ENCODE measurements at places on chromosomes 6 and 20.

- DNase-seq, result no peak
Measured at GRCh38 chr6:88662163-88662580, 301.2 kb downstream of the RNGTT start.

- DNase-seq, result no peak
Measured at GRCh38 chr20:62886709-62887058, 25.1 kb upstream of the TCFL5 start.

DNA sequence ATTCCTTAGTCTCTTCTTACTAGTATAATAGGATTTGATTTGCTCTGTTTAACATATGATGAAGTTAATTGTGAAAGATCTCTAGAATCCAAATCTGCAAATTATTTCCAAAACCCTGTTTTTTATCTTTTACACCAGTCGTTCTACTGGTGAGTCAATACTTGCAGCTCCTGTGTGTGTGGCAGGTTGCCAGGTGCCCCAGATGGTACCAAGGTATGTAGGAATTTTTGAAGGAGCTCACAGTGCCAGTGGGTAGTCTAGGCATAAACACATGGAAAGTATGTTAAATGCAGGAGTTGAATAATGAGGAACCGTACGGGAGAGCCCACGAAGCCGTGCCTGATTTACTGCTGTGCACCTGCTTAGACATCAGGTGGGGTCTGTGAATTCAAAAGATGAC is 192.2 kb downstream of the FARS2 start:
- DNase-seq, result no peak

DNA sequence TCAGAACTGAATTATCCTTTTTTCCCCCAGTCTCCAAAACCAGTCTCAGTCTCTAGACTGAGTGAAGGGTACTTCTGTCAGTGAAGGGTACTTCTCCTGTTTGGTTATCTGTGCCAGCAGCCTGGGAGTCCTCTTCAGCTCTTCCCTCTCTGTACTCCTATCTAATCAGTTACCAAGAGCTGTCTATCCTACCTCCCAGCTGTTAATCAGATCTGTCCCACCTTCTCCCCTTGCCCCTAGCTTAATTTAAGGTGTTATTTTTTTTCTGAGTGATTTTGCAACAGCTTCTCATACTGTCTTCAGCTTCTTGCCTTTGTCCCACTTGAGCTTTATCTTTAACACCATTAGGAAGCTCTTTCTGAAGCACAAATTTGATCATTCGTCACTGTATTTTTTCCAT is 491.9 kb upstream of the SOX4 start:
- DNase-seq, result no peak

- no peak for DNase-seq
Measured at GRCh38 chr6:106097411-106098231, 11.5 kb downstream of the PRDM1 start.

- DNase-seq, result no peak
Measured at GRCh38 chr6:27143474-27144026, 104.0 kb upstream of the PRSS16 start.

DNA sequence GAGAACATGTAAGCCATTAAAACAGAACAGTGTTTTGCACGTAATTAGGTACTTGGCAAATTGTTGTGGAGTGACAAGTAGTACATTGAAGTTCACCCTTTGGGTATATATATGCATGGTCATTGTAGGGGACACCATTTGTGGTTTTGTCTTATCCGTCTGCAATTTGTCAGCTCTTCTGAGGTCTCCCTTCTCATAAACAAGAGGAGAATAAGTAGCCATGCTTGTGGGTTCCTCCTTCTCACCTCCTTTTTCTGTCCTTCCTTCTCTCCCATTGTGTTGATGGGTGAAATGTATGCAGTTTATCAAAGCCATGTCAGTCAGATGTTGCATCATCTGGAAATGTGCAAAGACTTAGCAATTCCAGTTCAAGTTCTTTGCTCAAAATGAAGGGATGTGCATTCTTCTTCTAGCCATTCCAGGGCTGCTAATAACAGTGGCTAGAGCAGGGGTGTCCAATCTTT is 70.9 kb downstream of the QKI start:
- no peak for DNase-seq

DNA sequence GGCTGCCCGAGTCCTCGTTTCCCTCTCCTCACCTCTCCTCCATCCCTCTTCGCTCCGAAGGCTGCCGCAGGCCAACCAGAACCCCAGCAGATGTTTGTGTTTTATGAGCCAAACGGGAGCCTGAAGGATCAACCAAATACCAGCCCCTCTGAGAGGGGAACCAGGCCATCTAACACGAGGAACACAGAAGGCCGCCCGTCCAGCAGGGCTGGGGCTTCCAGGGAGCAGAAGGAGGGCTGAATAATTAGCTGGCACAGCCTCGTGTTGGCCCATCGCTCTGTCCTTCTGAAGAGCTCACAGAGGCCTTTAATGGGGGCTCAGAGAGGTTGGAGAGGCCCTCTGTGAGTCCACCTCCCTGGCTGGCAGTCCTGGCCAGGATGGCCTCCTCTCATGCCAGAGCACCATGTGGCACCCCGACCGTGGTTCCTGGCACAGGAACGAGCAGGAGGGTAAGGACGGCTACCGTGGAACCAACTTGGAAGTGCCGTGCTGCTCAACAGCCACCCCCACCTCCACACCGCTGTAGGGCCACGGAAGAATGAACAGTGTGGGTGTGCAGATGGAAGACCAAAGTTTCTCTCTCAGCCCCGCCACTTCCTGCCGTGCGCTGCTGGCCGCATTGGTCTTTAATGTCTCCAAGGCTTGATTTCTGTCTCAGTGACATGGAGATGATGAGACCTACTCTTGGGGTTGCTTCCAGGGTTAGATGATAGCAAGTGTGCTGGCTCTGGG is 155.2 kb downstream of the SCML4 start:
- no peak for DNase-seq

DNA sequence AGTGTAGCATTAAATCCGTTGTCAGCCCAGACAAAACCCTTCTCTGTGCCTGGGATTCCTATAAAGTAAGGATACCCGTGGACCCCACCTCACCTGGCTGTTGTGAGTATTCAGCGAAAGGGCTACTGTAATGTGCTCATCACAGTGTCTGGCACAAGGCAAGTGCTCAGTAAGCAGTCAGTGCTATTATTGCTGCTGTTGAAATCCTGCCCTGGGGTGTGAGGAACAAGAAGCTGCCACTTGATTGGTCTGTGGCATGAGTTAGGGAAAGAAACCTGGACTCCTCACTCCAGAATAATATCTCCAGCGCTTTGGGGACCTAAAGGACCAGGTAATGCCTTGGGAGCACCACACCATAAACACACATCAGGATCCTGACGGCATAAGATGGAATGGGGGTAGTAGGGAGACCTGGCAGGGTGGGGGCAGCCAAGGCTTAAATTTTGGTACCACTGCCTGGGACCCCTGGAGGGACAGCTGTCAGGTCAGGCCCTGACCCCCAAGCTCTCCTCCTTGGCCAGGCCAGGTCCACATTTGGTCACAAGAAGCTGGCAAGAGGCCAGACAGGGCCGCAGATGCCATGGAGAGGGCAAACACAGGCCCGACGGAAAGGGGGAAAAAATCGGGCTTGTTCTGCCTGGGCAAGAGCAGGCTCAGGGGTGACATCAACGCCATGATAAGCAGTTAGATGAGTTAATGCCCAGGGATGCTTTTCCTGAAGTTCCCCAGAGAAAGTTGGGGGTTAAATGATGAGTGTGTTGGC is 66.5 kb downstream of the MRPL14 start:
- no peak for DNase-seq

- no peak for DNase-seq
Measured at GRCh38 chr6:19734519-19734918, 102.7 kb upstream of the ID4 start.

DNA sequence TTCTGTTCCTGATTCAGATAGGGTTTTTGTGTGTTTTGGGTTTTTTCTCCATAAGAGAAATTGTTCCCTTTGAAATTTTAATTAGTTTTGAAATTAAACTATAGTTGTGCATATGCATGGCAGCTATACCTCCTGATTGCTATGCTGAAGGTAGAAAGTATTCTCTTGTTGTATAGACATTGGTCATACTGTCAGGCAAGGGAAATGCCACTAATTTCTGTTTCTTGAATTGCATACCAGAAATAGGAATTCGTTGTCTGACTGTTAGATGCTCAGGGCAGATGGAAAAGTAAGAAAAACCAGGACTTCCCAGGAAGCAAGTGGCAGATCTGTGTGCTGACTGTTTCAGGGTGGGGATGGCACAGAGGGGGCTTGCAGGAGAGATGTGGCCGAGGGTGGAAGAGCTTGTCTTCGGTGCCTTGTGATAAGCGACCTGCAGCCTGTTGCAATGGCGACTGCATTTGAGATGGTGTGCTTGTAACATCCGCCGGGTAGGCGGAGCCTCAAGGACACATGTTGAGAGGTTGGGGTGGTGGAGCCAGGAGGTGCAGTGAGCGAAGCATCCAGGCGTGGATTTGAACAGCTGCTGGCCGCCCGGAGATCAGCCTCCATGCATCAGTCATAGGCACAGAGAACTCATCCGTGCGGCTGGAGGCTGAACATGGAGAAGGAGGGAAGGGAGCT is 42.8 kb downstream of the RREB1 start:
- DNase-seq, result no peak

GRCh38 chr20:62018437-62019143 is 47.1 kb downstream of the TAF4 start:
- no peak for DNase-seq

GRCh38 chr6:155050311-155050710 is 55.2 kb downstream of the TIAM2 start:
- no peak for DNase-seq

DNA sequence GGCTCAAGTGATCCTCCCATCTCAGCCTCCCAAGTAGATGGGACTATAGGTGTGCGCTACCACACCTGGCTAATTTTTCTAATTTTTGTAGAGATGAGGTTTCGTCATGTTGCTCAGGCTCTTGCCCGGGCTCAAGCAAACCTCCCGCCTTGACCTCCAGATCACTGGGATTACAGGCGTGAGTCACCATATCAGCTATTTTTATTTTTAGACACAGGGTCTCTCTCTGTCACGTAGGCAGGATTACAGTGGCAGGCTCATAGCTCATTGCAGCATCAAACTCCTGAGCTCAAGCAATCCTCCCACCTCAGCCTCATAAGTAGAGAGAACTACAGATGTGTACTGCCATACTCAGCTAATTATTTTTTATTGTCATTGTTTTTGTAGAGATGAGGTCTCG is 41.7 kb downstream of the SLC23A2 start:
- no peak for DNase-seq

GRCh38 chr6:1009103-1009502 is 302.8 kb upstream of the FOXQ1 start:
- no peak for DNase-seq

GRCh38 chr20:51154708-51155690 is 132.1 kb upstream of the KCNG1 start:
- DNase-seq, result no peak

DNA sequence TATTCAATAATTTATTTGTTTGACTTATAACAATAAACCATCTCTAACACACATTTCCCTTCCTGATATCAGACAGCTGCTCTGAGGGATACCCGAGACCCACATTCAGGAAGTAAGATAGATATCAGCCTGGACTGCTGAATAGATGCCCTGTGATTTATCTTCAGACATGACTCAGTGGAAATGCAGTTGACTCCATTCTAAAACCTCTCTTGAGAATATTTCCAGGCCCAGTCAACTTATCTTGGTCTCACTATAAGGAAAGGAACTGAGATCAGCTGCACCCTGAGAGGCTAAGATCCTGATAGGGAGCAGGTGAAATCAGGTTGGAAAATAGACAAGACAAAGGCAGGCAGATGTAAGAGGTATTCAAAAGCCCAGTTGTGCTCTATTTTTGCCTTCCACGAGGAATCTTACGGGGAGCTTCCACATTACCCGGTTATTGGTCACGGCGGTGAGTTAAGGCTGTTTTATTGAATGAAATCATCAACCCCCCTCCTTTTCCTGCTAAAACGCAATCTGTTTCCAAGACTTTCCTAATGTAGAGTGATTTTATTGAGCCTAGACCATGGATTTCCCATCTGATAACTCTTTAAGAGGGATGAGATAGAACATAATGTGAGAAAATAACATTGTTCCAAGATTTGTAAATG is 25.5 kb downstream of the C6orf15 start:
- no peak for DNase-seq

GRCh38 chr6:37142050-37142614 is 27.8 kb upstream of the PIM1 start:
- DNase-seq, result no peak

GRCh38 chr6:142900227-142900971 is 44.6 kb downstream of the HIVEP2 start:
- no peak for DNase-seq

DNA sequence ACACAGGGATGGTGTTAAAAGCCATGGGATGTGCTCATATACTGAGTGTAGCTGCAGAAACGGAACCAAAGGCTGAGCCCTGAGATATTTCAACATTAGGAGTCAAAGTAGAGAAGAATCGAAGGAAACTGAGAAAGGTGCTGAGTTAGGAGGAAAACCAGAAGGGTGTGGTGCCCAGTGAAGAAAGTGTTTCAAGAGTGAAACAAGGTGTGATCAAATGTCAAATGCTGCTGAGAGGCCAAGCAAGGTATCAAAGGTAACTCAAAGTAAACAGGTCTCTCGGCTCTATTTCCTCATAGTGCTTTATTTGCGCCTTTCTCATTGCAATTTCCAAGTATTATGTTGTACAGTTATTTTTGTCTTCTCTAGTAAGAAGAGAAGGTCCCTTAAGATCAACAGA is 94.1 kb downstream of the PRDM1 start:
- DNase-seq, result no peak

DNA sequence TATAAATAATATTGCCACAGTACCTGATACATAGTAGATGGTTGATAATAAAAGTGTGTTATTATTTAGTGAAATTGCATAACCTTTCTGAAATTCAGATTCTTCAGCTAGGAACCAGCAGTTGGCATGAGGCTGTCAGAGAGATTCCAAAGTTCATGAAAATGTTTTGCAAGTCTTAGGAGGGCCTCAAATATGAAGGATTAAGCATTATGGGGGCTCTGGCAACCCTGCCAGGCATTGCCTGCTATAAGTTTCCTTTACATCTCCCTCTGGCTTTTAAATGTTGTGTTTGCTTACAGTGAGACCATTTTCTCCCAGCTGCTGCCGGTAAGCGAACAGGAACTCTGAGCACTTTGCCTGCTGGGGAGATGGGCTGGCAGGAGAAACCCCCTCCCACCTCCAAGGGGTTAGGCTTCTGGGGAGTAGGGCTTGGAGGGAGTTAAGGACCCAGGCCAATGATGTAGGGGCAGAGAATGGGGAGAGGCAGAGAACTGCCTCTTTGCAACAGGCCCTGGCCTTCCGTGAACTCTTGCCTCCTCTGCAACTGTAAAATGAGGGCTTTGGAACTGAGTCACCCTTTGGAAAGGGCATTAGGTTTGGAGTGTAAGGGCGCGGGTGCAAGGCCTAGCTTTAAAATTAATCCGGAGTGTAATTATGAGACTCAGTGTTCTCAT is 33.2 kb upstream of the KIF3B start:
- no peak for DNase-seq

- DNase-seq, result no peak
Measured at GRCh38 chr20:58393299-58393698, 4.3 kb downstream of the VAPB start.

Data from neural crest cell (in vitro differentiated cells).